ENCODE measurements at places on chromosomes 13 and 19.

- DNase-seq = no peak
Observed at GRCh38 chr19:15393963-15394362, 14.4 kb upstream of the AKAP8 start.

DNA sequence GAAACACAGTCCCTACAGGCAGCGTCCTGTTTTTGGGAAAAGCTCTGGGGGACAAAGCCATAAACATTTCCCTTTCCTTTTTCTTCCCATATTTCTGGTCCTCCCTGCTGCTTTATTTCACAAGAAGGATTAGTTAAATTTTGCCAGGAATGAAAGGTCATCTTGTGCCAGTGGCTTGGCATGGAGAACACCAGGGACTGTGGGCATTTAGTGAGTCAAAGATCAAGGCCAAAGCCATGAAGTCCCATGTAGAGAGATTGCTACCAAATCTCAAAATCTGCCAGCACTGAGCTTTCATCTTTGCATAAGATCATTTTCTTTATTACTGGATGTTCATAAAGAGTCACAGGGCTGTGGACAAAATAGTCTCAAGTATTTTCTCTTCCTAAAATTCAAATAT, 29.1 kb upstream of the SLC46A3 start:
- no peak for DNase-seq

DNA sequence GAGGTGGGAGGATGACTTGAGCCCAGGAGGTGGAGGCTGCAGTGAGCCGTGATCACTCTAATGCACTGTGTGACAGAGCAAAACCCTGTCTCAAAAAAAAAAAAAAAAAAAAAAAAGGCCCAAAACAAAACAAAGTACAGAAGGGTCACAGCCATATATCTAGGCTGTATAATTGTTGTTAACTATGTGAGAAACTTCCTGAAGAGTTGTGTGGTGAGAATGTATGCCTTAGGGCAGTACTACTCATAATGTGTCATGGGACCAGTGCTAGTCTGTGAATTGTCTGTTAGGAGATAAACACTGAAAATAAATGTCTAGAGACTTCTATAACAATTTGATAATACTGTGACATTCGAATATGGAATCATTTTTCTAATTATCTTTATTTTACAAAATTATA, 43.1 kb downstream of the PAN3 start:
- no peak for DNase-seq

DNA sequence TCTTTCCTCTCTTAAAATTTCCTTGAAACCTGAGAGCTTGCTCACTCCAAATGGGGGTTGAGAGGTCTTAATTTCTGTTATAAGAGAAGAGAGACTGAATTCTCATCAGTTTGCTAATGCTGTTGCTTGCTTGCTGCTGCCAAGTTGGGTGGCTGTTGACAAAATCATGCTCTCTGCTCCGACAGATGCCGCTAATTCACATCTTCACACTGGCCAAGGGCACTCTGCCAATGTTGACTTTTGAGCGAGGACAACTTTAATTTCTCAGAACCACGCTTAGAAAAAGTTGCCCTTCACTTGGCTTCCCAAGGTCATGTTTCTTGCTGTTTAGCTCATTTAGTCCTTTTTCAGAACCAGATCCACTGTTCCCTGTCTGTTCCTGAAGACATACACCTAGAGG, 402.9 kb downstream of the HS6ST3 start:
- no peak for DNase-seq

DNA sequence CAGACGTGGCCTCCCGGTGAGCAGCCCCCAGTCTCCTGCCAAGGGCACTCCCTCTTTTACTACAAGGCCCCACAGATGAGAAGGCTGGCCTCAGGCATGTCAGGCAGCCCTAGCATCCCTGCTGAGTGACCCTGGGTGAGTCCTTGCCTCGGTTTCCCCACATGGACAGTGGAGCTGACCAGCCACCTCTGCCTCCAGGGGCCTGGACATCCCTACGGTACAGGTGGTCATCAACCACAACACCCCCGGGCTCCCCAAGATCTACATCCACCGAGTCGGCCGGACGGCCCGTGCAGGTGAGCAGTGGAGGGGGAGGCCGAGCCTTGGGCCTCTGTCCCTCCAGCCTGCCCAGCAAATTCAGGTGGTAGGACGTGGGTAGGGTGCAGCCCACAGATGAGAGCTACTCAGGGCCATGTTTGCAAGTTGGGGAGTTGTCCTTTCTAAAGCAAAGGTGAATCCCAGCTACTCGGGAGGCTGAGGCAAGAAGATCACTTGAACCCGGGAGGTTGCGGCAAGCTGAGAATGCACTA, 5.2 kb downstream of the DDX49 start:
- no peak for DNase-seq

Data from stimulated activated CD8-positive, alpha-beta memory T cell treated with anti-CD3 and anti-CD28 coated beads, Interleukin-15, amount 100 ng/mL, for 4 hours (primary cell).